ENCODE measurements at places on chromosomes 2 and 18.

DNA sequence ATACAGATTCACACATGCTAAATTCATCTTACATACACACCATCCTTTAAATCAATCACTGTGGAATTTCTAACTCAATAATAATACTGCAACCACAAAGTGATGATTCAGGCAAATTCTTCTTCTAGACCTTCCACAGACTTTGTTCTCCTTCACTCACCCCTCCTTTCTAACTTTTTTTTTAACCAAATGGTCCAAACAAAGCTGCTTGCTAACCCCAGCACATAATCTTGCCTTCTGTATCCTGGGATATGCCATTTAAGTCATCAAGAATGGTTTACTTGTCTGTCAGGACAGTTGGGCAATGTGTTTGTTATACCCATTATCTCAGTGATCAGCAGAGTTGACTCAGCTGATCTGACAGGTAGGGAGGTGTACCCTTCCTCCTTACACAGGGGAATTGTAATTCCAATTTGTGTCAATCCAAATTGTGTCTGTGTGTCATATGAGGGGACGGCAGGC, 10.0 kb downstream of the SLC40A1 start:
- peak; percentile 90 for DNase-seq

- DNase-seq, result no peak
These were observed 354.8 kb upstream of the CNTNAP5 start for GRCh38 chr2:123670286-123670685.

DNA sequence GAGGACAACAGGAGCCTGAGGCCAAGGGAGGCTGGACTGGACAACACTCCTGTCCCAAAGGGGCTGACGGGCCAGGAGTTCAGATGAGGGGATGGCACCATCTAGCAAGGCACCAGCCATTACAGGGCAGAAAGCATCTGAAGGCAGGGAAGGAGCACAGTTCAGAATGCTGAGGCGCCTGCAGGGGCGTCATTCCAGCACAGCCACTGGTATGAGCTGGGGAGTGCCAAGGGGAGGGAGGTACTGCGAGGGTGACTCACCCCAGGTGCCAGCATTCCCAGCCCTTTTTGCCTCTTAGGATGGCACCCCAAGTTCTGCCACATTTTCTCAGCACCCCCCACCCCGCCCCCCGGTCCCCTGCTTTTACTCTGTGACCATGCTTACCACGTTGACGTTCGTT, 129.8 kb upstream of the EPAS1 start:
- DNase-seq, result no peak

GRCh38 chr18:75121266-75121665, 87.7 kb downstream of the PTGR3 start:
- no peak for DNase-seq

DNA sequence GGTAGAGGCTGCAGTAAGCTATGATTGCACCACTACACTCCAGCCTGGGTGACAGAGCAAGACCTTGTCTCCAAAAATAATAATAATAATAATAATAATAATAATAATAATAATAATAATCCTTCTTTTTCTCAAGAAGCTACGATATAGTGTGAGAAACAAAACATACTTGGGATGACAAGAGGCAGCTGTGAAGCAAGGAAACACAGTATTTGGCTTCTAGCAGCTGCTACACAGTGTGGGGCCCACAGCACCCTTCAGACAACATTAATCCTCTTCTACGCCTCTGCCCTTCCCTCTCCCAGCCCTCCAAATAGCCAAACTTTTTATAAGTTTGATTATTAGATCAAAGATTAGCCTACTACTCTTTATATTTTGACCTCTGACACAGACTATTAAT, 62.2 kb downstream of the MYOM1 start:
- DNase-seq, result no peak

- peak; percentile 73 for DNase-seq
These were observed 79.3 kb downstream of the SH3RF3 start for GRCh38 chr2:109208071-109208950.

GRCh38 chr2:26721115-26722032, 28.9 kb downstream of the KCNK3 start:
- no peak for DNase-seq

GRCh38 chr2:67476809-67477790, 80.0 kb downstream of the ETAA1 start:
- peak; percentile 56 for DNase-seq

GRCh38 chr2:238005528-238005927, 38.7 kb downstream of the UBE2F start:
- no peak for DNase-seq
